ENCODE measurements at places on chromosomes 7 and 10.

DNA sequence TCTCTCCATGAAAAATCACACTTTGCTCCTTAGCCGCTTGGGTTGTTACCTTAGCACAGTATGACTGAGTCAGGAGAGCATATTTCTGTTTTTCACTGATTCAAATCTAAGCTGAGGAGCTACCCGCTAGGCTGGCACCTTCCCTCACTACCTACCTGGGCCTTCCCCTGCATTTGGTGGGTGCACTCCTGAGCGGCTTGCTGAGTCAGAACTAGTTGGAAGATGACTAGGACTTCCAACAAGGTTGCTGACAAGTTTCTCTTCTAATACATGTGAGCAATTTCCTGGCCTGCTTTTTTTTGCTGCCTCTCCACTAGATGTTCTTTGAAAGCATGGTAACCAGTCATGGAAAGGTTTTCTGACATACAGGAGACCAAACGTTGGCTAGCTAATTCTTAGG lies 43.8 kb upstream of the SEC61G start:
- DNase-seq, result no peak

DNA sequence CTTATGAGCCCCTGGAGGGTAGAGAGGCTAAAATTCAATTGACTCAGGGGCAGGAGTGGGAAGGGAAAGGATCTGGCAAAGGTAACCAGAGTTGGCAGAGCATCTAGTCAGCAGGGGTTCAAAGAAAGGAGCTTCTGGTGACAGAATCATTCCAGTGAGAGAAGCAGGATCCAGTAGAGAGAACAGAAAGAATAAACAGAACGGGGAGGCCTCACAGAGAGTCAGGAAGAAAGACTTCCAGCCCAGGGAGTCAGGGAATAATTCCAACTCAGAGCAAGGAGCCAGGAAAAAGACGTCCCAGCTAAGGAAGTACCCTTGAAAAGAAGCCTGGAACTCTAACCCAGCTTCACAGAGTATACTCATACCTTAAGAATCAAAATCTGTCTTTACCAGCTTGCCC lies 66.6 kb upstream of the CPXM2 start:
- DNase-seq, result no peak

DNA sequence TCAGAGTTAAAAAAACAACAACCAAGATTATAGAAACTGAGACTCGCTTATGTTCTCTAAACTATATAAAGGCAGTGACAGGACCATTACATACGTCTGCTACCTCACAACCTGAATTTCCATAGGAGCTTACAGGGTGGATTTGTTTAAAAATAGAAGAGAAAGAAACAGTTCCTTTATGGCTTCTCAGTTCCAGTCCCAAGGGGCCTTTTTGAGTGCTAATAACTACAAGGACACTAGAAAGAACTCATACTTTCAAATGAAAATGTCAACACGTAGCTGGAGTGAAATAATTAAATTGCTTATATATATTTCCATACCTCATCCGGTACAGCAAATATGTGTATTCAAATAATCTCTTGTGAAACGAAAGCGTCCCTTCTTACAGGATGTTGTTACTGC lies 19.7 kb downstream of the TSPAN12 start:
- DNase-seq, result no peak

DNA sequence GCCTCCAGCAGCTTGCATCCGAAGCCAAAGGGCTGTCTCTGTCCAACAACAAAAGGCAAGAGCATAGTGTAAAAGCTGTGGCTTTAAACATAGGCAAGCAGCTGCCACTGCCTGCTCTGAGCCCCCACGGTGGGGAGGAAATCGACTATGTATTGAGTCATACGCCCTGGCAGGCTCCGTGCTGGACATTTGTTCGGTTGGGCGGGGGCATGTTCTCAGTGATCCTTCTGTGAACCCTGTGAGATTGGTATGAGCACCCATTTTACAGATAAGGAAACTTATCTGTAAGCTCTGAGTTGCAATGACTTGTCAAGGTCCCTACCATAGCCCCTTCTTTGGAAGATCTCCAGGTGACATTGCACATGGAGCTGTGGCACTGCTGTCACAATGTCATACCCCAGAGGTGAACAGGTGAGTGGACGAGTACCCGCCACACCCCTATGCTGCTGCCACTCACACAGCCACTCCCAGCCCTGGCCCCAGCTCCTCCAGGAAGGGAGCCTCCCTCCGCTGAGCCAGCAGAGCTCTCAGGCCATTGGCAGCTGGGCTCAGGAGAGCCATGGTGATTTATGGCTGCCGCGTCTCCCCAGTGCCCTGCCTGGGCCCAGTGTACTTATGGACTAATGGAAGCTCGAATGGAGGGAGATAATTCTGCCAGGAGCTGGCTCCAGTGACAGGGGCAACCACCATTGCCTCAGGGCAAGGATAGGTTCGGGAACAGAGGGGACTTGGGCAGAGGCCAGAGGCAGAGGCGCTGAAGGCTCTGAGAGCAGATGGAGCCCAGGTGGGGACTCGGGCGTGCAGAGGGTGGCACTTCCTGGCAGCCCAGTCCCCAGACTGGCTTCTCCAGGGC lies 43.7 kb downstream of the UNC5B start:
- no peak for DNase-seq

DNA sequence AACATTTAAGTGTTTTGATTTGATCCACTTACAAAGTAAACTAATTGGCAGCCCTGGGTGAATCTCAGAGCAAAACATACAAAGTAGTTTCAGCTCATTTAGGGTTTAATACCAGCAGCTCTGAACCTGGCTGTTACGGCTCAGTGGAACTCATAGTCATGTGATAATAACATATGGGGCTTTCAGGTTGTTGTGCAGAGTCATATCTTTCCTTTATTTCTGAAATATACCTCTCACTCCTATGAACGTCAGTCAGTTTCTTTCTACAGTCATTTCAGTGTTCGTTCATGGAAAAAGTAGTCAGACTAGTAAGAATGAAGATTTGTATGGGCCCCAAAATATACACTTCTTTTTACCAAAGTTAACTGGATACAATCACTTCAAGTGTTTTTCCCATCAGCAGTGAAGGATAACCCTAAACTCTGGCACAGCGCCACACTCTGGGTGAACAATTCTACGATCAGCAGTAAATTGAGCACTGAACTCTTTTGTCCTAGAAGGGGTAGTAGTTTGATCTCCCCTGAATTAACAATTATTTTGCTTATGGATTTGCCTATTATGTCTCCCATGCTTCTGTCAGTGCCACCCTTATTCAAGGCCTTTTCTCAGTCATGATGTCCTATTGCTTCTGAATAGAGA lies 218.6 kb downstream of the THSD7A start:
- DNase-seq, result no peak

GRCh38 chr10:72550239-72550638 lies 75.6 kb downstream of the MICU1 start:
- no peak for DNase-seq

GRCh38 chr7:134083766-134084487 lies 43.2 kb upstream of the LRGUK start:
- peak; percentile 12 for DNase-seq

- no peak for DNase-seq
These were observed 168.4 kb upstream of the WNT16 start for GRCh38 chr7:121160150-121161008.

DNA sequence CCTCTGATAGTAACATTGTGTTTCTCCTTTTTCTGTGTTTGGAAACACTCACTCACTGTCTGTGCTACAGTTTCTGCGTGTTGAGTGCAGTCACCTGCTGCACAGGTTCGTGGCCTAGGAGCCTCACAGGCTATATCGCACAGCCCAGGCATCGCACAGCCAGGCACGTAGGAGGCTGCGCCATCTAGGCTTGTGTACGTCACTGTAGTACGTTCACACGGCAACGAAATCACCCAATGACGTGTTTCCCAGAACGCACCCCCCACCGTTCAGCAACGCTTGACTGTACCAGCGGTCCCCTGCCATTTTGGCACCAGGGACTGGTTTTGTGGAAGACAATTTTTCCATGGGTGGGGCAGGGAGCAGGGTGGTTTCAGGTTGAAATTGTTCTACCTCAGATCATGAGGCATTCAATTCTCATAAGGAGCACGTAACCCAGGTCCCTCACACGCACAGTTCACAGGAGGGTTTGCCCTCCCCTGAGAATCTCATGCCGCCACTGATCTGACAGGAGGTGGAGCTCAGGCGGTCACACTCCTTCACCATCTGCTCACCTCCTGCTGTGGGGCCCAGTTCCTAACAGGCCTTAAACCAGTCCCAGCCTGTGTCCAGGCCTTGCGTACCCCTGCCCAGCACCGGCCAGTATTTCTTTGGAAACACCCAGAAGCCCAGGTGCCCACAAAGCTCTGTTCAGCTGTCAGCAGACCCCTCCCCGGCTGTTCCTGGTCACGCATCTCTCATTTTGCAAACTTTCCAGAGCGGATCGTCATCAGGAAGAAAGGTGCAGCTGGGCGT lies 23.2 kb upstream of the PRKAR1B start:
- DNase-seq, result no peak

GRCh38 chr10:133254421-133255120 lies 16.9 kb downstream of the VENTX start:
- DNase-seq, result no peak

DNA sequence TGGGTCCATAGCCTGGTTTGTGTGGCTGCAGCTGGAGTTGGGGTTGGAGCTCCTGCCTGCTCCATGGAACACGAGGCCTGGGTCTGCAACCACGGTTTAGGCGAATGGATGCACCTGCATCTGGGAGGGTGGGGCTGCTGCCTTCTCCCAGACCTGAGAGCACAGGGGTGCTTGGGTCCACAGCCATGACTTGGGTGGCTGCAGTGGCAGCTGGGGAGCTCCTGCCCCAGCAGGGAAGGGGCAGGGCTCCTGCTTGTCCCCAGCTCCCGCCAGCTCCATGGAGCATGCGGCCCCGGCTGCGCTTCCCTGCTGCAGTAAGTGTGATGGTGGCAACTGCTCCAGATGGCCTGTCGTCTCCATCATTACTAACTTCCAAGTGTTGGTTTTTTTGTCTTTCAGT lies 571.1 kb upstream of the LRRN3 start:
- DNase-seq, result no peak

GRCh38 chr7:148625342-148625741 lies 34.8 kb downstream of the C7orf33 start:
- DNase-seq, result no peak

- DNase-seq, result no peak
These were observed 19.4 kb upstream of the IL15RA start for GRCh38 chr10:5996696-5997095.

DNA sequence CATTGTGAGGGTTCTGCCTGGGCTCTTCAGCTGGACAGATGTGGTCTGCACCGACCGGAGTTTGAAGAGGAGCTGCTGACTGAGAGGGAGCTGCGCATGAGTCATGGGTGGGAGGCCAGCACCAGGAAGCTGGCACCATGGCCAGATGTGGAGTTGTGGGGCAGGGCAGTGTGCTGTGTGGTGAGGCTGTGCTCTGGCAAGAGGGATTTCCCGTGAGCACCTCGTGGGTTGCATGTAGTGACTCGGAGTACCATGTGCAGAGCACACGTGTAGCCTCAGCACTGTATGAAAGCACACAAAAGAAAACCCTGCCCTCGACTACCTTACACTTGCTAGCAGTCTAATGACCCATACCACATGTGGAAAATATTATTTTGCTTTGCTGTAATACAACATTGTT lies 103.4 kb downstream of the WNT2 start:
- no peak for DNase-seq

DNA sequence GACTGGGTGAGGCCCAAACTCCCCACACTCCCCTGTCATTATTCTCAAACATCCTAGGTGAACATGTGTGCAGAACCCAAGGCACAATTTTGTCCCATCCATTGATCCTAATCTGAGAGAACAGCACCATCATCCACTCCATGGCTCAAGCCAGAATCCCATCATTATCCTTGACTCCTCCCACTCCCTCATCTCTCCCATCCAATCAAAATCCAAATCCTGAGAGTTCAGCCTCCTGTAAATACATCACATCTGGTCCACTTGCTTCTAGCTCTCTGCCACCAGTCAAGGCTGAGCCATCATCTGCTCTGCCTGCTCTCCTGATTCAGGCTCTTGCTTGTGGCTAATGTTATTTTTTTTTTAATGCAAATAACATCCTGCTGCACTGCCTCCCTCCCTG lies 75.9 kb upstream of the SLF2 start:
- DNase-seq, result no peak

DNA sequence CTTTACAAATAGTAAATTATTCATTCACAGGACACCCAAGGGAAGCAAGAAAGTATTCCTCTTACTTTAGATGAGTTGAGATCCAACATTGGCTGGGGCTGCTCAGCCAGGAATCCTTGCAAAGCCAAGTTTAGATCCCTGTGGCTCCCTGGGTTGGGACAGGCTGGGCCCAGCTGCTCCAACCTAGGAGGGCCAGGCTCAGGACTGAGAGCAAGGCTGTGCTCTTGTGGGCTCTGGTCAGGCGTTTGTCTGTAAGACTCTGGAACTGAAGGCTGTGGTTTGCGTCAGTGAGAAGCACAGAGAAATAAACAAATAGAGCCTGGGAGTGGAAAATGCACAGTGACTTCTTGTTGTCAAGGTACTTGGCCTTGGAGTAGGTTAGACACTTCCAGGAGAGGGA lies 53.2 kb upstream of the TMEM273 start:
- no peak for DNase-seq

DNA sequence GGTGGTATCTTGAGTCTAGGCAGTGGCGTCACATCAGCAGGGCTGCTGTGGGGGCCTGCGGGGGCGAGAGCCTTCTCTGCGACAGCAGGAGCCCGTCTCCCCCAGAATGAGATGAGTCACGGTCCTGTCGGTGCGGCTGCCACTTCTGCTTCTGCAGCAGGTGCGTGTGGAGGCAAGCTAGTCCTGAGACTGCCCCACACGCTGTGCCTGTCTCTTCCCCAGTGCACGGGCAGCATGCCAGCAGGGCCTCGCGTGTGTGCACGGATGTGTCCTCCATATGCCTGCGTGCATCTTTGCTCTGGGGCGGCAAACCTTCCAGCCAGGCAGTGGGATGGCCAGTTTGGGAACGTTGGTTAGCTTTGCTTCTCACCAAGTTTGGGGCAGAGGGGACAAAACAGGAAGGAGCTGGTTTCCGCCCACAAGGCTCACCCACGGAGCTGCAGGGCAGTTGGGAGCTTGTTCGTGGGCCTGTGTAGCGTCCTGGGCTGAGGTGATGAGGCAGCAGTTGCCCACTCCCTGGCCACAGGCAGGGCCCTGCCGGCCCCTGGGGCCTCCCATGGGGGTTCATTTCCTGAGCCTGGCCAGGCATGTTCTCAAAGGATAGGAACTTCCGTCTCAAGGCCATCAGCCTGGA lies 60.8 kb upstream of the PPIF start:
- no peak for DNase-seq

GRCh38 chr10:75403939-75404814 lies 2.6 kb upstream of the ZNF503 start:
- DNase-seq, result no peak

DNA sequence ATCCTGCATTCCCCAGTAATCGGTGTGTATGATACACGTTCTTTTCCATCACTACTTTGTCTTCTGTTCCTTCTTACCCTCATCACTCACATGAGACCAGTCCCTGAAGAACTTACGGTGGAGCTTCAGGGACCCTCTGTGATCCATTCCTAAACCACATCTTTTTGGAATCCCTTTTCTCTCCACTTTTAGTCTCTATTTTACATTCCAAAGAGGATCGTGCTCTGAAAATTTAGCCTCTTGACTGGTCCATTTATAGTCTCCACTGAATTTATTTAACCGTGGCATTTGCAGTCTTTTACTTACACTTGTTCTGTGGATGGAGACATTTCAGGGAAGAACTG lies 109.1 kb downstream of the NT5C2 start:
- DNase-seq, result no peak
